ENCODE measurements at places on chromosomes 3 and 15.

- no peak for DNase-seq
These were observed 1.6 kb upstream of the GRAMD2A start for GRCh38 chr15:72199205-72199515.

DNA sequence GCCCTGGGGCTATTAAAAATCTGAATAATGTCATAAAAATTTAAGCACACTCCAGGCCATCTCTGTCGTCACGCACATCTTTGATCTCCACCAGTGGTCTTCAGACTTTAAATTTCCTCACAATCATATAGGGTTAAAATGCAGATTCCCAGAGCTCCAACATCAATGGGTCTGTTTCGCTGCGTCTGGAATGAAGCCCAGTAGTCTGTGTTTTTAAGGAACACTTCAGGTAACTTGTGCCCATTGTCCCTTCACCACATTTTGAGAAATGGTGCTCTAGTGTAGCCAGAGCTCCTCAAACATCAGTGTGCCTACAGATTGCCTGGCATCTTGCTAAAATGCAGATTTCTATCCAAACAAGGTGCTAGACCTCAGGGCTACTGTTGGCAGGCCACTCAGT is 9.8 kb downstream of the SEMA6D start:
- no peak for DNase-seq

GRCh38 chr15:73982222-73982962 is 9.7 kb downstream of the STOML1 start:
- no peak for DNase-seq

DNA sequence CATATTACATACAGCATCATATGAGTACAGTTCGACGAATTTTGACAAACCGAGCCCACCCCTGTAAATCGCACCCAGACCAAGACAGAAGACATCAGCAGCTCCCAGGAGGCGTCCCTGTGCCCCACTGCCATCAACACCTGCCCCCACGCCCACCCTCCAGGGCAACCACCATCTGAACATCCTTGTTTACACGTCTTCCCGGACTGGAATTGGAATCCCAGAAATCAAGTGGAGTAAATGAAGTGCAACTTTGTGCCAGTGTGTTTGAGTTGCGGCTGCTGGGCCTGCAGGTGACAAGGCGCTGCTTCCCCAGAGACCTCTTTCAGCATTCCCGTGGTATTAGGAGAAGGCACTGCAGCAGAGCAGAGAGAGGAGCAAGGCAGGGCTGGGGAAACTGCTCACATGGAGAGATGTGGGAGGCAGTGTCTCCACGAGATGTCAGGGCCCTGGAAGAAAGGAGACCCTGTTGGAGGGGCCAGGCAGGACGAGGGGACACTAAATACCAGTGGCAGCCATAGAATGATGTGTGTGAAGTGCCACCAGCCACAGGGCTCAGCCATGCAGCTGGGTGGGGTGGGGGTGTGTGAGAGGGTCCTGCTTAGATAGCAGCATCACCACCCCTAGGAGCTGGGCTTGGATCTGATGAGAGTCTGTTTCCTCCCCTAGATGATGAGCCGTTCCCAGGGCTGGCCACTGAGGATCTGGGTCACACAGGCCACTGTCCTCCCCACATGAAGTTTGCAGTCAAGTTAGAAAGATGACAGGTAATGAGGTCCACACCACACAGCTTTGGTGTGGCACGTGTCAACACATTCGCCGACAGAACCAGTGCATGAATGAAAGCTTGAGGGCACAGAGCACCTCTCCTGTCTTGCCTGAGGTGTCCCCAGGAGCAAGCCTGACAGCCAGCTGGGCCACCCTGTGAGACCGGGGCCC is 33.4 kb upstream of the PCSK6 start:
- no peak for DNase-seq

DNA sequence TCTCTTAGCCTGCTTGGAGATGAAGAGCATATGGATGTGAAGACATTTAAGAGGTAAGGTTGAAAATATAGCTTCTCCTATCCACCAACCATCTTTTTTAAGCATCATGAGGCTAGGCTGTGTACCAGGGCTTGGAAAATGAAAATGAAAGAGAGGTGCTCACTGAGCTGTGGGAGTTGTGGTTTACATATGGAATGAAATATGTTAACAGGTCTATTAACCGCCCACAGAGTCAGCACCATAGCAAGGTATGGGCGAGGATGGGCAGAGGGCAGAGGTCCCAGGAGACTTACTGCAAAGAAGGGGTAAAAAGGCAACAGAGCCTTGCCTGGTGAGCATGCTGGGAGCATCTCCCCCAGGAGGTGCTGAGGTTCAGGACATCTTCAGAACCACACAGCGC is 273.1 kb downstream of the GABRG3 start:
- no peak for DNase-seq

- no peak for DNase-seq
These were observed 46.7 kb downstream of the TOP2B start for GRCh38 chr3:25618028-25618427.

- no peak for DNase-seq
These were observed 32.1 kb downstream of the HERC2 start for GRCh38 chr15:28289694-28290463.

DNA sequence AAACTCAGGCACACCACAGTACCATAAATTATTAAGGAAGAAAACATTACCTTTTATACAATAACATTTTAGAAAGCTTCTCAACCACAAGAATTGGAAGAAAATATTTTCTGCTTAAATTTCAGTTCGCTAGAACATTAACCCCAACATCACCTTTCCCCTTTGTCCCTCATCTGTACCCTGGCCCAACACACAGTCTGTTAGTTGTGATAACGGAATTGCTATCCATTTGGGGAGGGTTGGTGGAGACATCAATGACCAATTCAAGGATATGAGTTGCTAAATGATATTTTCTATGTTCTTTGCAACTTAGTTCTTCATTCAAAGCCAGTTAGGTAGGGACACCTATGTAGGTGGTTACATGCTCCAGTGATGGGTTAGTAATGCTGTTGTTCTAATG is 5.8 kb downstream of the EID1 start:
- no peak for DNase-seq

GRCh38 chr15:63530235-63530634 is 25.8 kb downstream of the USP3 start:
- no peak for DNase-seq

All from stimulated activated CD4-positive, alpha-beta T cell treated with anti-CD3 and anti-CD28 coated beads, TNF-alpha, amount 100 ng/mL, for 1 hour (primary cell).